Epithelial cell of esophagus (primary cell): ENCODE measurements at places on chromosomes 2 and 18.
A peak's percentile ranks its signal among the peaks of the same experiment; 100 is the strongest.

DNA sequence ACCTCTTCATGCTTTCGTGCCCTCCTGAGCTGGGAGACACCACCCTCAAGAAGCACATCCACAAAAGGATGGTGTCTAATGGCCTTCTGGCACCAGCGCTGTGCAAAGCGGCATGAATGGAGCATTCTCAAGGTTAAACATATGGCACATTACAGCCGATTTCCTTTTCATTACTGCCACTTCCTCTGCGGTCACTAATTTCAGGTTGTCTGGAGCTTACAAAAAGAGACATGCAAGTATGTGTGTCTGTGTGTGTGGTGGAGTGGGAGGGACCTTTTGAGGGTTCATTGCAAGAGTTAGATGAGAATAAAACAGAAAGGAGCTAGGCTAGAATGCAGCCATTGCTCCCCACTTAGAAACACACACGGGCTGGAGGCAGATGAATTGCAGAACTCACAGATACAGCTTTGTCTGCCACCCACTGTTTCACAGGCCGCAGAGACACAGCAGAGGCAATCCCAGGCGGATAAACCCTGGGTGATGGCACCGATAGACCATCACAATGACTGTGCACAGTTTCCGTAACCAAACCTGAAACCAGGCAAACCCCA, 76.0 kb downstream of the TGIF1 start:
- DNase-seq, result no peak

GRCh38 chr2:203664029-203664755, 42.2 kb upstream of the CD28 start:
- peak; percentile 77 for DNase-seq

DNA sequence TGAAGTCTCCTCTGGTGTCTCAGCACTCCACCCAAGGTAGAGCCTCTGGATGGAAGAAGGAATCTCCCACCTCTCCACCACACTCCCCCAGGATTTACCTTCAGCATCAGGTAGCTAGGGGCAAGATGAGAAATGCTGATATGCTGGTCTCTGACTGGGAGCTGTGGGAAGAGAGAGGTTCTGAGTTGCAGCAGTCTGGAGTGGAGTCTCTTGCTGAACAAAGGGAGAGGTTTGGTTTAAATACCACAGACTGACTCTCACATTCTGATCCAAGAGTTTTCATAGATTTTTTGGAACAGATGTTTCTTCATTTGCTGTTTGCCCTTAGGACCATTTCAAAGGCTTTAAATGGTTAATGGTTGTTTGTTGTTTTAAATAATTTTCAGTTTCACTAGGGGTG, 1.1 kb upstream of the CFLAR start:
- DNase-seq, result no peak

- DNase-seq, result no peak
Observed at GRCh38 chr2:217790195-217790594, 212.6 kb downstream of the TNS1 start.

GRCh38 chr2:20618468-20618885, 32.4 kb downstream of the HS1BP3 start:
- no peak for DNase-seq

GRCh38 chr2:62175728-62176127, 20.2 kb upstream of the B3GNT2 start:
- DNase-seq, result no peak

DNA sequence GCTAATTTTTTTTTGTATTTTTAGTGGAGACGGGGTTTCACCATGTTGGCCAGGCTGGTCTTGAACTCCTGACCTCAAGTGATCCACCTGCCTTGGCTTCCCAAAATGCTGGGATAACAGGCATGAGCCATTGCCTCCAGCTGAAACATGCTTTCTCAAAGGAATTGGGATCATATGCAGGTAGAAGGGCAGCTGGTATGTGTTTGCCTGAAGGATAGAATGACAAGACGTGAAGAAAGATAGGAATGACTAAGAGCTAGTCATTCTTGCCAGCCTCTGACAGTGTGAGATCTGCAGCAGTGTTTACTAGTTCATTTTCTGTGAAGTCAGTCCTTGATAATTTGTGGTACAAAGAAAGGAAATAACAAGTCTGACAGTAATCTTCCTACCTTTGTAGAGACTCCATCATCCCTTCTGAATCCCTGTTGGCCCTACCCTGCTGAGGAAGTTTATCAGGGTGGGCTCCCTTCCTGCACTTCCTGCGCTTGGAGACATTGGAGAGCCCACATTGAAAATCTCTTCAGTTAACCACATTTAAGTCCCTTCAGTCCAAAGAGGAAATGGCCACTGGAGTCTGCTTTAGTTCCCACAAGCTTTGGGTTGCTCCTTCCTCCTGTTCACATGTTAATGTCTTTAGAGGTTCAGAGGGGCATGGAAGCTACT, 14.7 kb downstream of the CFLAR start:
- peak; percentile 96 for DNase-seq

DNA sequence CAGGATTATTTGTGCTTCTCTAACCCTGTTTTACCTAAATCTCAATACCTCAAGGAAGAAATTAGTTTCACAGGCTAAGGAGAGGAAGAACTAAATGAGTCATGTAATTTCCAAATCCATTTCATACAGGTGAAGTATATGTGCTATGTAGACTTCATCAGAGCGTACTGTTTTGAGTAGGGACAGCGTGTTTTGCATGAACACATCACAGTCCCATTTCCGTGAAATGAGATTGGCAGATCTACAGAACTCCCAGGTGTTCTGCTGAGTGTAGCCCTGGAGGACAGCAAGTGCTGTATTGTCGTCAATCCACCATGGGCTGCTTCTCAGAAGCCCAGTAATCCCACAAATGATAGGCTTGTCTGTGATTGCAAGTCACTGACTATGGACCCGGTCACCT, 97.7 kb downstream of the XRCC5 start:
- no peak for DNase-seq

- DNase-seq, result no peak
Observed at GRCh38 chr2:73110168-73111072, 2.3 kb downstream of the RAB11FIP5 start.

- no peak for DNase-seq
Observed at GRCh38 chr2:223669453-223670225, 67.5 kb upstream of the SCG2 start.

DNA sequence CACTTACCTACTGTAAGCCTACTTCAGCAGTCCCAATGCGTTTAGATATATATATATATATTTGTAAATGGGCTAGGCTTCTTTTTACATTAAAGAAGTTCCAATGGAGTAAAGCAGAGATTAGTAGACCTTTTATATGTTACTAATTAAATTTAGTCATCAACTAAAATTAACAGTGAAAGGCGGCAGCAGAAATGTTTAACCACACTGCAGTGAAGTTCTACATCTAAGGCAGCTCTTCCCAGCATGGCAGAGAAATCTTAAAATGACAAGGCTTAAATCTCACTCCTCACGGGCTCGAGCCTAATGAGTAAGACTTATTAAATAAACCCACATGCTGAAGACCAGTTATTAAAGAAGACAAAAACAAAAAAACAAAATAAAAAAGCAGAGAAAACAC, 19.1 kb upstream of the KANSL1L start:
- DNase-seq, result no peak

- no peak for DNase-seq
Observed at GRCh38 chr18:27400001-27400400, 214.9 kb upstream of the CHST9 start.

DNA sequence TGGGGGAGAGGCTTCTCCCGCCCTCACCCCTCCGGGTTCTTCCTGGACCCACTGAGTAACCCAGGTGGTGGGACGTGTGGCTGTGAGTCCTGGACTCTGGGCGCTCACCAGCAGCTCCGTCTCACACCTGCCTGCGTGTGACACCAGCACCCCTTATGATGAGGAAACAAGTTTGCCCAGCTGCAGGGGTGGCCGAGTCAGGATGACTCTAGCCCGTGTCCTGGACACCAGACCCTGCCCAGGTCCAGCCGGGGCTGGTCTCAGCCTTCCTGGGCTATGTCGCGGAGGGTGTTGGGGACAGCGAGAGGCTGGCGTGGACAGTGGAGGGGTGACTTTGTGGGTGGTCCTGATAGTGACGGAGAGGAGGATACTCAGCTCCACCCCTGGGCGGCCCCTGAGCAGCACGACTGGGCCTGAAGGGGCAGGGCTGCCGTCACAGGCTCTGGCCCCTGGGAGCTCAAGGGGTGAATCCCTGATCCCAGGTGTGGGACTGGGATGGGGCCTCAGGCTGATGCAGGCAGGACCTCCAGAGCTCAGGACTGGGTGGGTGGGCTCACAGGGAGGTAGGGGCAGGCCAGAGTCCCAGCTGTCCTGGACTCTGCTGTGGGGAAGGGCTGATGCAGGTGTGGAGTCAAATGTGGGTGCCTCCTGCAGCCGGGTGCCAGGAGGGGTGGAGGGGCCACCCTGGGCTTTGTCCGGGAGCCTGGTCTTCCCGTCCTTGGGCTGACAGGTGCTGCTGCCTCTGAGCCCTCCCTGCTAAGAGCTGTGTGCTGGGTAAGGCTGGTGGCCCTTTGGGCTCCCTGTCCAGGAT, 3.7 kb downstream of the GPR35 start:
- DNase-seq, result no peak

GRCh38 chr2:10221976-10222870, 80.5 kb upstream of the HPCAL1 start:
- DNase-seq, result no peak

DNA sequence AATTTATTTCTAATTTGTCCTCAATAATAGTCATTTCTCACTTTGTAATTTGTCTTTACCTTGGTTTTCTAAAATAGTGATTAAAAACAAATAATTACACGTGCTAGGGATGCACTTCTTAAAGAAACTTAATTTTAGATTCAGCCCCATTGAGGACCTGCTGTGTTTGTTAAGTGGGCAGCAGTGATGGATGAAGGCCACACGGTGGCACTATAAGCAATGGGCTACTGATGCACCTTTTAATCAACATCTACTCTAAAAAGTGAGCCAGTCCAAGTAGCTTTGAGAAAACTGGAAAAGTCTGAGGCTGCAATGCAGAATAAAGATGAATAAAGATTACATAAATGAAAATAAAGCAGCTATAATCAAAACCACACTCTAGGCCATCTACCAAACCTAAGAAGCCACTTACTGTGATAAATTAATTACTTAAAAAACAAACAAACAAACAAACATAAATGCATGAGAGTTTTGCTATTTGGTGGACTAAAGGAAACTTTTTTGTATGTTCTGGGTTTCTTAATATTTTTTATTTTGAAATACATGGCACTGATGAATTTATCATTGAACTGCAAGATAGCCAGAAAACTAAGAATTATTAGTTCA, 89.3 kb downstream of the PDE11A start:
- peak; percentile 71 for DNase-seq

GRCh38 chr2:233056961-233057605, 3.1 kb upstream of the INPP5D start:
- DNase-seq, result no peak

DNA sequence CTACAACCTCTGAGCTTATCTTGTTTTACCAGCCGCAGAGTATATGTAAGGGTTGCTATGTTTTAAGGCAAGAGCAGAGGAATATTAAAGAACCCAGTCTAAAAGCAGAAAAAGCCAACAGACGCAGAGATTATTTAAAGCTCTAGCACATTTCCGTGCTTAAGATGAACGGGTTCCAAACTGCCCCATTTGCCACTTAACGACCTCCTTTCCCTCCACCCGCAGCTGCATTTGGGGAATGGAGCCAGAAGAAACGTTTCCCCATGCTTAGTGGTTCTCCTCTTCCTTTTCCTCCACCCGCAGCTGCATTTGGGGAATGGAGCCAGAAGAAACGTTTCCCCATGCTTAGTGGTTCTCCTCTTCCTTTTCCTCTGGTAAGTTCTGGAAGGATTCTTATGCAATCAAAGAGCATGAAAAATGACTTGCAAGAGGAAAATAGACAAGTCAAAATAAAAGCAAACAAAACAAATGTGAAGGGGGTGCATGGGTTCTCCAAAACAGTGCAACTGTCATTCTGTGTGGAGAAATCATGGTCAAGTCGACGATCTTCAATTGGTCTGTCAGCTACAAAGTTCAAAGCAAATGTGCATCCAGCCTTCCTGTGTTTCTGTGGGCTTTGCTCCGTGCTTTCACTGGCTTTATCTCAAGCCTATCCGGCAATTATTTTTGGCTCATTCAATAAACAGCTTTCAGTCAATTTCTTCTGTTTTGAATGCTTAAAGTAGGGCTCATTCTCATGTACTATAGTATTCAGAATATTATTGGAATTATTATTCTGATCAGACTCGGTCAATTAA, 57.8 kb downstream of the DIPK1C start:
- no peak for DNase-seq

DNA sequence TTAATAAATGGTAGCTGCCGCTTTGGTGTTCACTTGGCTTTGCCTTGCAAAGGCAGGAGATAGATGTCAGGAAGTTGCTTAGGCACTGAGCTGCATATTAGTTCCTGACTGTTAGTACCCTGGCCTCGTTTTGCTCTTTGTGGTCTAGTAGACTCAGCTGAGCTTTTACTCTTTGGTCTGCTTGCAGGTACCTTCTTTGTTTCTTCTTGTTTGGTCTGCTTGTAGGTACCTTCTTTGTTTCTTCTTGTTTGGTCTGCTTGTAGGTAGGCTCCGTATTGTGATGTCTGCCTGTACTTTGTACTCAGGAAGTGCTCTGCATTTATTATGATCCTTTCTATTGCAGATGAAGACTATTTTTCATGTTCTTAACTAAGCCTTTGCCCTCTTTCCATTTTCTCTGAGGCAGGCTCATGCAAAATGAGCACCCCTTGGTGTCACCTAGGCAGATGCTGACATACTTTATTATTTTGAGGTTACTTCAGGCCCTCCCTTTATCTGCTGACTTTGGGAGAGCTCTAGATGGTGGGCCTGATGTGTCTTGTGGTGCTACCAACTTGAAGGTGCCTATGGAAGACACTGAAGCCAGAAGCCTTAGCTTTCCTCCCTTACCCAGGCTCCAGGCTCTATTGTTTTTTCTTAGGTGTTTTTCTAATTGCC, 6.0 kb downstream of the RPIA start:
- no peak for DNase-seq

GRCh38 chr2:79554899-79555298, 42.0 kb downstream of the CTNNA2 start:
- no peak for DNase-seq

GRCh38 chr2:221467610-221468009, 104.5 kb downstream of the EPHA4 start:
- peak; percentile 72 for DNase-seq

DNA sequence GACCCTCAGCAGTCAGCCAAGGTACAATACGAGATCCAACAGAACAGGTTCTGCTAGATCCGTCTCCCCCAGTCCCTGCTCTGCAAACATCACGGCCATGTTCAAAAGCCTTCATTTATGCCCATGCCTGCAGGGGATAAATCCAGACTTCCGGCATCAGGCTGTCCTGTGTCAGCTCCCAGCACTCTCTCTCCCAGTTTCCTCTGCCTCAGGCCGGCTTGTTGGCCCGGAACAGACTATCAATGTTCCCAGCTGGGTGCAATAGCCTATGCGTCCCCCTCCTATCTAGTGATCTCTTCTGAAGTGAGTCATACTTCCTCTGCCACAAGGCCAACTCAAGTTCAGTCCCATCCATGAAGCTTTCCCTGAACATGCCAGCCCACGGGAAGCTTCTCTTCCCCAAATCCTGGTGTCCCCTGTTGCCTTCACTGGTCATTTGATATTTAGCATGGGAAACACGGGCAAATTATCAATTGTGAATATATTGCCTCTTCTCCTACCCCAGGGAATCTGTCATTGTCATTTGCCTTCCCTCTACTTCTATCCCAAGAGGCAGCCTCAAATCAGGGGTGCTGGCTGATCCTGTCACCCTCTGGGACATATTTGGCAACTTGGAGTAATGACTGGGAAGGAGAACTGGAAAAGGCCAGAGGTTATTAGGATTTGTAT, 51.1 kb downstream of the CAPN13 start:
- DNase-seq, result peak; percentile 48

GRCh38 chr18:27110319-27110718, 74.8 kb downstream of the CHST9 start:
- no peak for DNase-seq

GRCh38 chr2:208268156-208268952, 2.3 kb downstream of the PIKFYVE start:
- no peak for DNase-seq

GRCh38 chr2:215535125-215535668, 99.3 kb upstream of the FN1 start:
- DNase-seq, result no peak
